Stimulated activated naive B cell treated with anti-CD40 and anti-IgM and Interleukin-4, amounts not matched to agents 10 μg/mL and 1 μg/mL and 100 μg/mL, for 72 hours (primary cell): ENCODE measurements at places on chromosomes 4 and X.

DNA sequence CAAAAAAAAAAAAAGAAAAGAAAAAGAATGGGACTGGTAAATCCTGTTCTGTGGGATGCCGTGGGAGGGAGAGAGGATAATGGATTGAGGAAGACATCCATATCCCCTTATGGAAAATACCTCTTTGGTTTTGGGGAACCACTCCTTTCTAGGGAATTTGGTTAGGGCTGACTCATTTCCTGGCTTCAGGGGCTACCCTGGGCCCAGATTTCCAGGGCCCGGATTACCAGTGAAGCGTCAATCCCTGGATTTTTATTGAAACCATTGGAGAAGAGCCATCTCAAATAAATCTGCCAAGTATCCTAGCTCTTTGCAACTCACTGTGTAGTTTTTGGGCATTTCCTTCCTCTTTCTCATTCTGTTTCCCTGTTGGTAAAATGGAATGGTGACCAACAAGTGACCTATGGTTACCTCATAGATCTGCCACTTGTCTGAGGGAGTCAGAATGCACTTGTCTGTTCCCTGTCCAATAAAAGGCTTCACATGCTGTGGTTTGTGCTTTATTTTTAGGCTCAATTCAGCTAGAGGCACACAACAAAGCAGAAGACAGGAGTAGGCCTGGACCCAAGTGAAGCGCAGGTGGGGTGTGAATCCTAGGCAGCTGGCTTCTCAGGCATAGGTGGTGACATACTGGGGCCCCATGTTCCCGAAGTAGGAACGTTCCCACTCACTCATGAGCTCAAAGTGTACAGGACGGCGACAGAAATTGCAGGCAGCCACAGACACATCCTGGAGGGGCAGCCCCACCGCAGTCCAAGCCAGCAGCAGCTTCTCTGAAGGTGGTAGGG, 8.6 kb downstream of the APEX2 start:
- H3K4me1 ChIP-seq: peaks cover 14% of the 10 kb centered on the region
- H3K27ac ChIP-seq: no peak overlapping the region
- H3K27me3 ChIP-seq: no peaks in the 10 kb centered on the region
- peak overlapping the region; percentile 11 for H3K4me3 ChIP-seq

GRCh38 chr4:154982187-154983047, 201.3 kb downstream of the RBM46 start:
- no peak overlapping the region for H3K27ac ChIP-seq
- DNase-seq: peak; percentile 10
- H3K27me3 ChIP-seq: no peaks in the 10 kb centered on the region
- H3K4me3 ChIP-seq: no peak overlapping the region

DNA sequence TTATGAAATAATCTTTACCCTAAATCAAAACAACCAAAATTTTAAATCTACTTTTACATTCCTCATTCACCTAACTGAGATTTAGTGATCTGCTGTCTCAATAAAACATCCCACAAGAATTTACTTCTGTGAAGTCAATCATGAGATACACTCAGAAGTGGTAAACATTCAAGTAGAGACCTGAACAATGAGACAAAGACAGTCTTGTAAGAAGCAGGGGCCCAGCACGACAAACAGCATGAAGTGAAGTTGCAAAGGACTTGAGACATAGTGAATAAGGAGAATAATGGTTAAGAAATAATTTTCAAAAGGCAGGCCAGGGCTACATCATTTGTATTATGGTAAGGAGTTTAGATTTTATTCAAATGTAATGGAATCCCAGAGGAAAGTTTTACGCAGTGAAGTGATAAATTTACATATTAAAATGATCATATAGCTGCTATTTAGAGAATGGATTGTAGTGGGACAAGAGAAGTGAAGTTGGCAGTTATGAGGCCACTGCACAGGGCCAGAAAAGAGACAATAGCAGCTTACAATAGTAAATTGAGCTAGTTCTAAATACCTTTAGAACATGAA, 101.9 kb downstream of the MAB21L2 start:
- H3K27me3 ChIP-seq: no peaks in the 10 kb centered on the region
- H3K4me1 ChIP-seq: no peaks in the 10 kb centered on the region
- H3K36me3 ChIP-seq: peaks cover 10% of the 10 kb centered on the region
- H3K4me3 ChIP-seq: no peak overlapping the region
- DNase-seq: no peak

- H3K4me1 ChIP-seq: no peaks in the 10 kb centered on the region
- H3K36me3 ChIP-seq: no peaks in the 10 kb centered on the region
- no peak overlapping the region for H3K4me3 ChIP-seq
These were observed 1709.4 kb downstream of the ARAP2 start for GRCh38 chr4:34534916-34535315.
